Natural killer cell treated with Interleukin-12 subunit alpha and Interleukin-12 subunit beta and Interleukin-15 and Interleukin-18, amount 100 ng/mL, for 72 hours (primary cell): ENCODE measurements at places on chromosomes 13 and 19.

- no peak overlapping the region for H3K4me3 ChIP-seq
- H3K27ac ChIP-seq: no peak overlapping the region
- no peak for DNase-seq
- no peaks in the 10 kb centered on the region for H3K36me3 ChIP-seq
- no peaks in the 10 kb centered on the region for H3K4me1 ChIP-seq
These were observed 56.2 kb upstream of the RFC3 start for GRCh38 chr13:33761740-33762139.

- no peak overlapping the region for H3K27ac ChIP-seq
- no peaks in the 10 kb centered on the region for H3K4me1 ChIP-seq
- H3K36me3 ChIP-seq: peaks cover 4% of the 10 kb centered on the region
- DNase-seq: no peak
These were observed 755.6 kb upstream of the MIR17HG start for GRCh38 chr13:90591927-90592268.

DNA sequence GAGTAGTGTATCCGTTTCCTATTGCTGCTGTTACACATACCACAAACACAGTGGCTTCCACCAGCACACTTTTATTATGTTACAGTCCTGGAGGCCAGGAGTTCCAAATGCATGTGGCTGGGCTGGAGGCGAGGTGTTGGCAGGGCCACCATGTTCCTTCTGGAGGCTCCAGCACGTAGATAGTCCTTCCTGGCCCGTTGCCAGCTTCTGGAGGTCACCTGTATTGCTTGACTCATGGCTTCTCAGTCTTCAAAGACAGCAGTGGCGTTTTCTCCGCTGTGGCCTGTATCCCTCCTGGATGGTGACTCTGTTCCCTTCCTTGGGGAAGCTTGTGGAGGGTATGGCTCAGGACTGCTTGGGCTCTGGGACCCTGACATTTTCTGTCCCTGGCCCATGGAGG, 15.2 kb downstream of the ZNF473 start:
- H3K4me1 ChIP-seq: peaks cover 7% of the 10 kb centered on the region
- DNase-seq: no peak
- H3K4me3 ChIP-seq: no peak overlapping the region
- peaks cover 48% of the 10 kb centered on the region for H3K36me3 ChIP-seq
- H3K27ac ChIP-seq: no peak overlapping the region
- H3K27me3 ChIP-seq: no peaks in the 10 kb centered on the region

DNA sequence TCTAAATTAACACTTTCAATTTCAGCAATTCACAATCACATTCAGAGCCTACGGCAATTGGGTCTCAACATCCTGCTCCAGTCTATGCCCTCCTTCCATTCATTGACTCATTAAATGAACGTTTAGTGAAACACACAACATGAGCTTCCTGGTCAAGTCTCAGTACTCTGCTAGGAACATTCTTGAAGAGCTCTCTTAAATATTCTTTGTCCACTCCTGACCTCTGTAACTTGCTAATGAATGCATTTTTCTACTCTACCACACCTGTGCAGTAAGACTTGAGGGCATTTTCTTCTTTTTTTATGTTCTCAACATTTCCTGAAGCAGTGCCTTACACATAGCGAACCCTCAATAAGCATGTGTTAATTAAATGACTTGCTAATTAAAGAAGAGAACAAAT, 168.6 kb downstream of the OXGR1 start:
- H3K4me3 ChIP-seq: no peak overlapping the region
- no peaks in the 10 kb centered on the region for H3K4me1 ChIP-seq
- no peak overlapping the region for H3K27ac ChIP-seq
- no peaks in the 10 kb centered on the region for H3K36me3 ChIP-seq
- DNase-seq: no peak
- H3K27me3 ChIP-seq: no peaks in the 10 kb centered on the region

- DNase-seq: no peak
- peaks cover 22% of the 10 kb centered on the region for H3K27me3 ChIP-seq
- H3K36me3 ChIP-seq: no peaks in the 10 kb centered on the region
- no peak overlapping the region for H3K27ac ChIP-seq
- no peak overlapping the region for H3K4me3 ChIP-seq
These were observed 4.3 kb upstream of the DACH1 start for GRCh38 chr13:71871176-71871754.

GRCh38 chr13:67048084-67048820, 181.9 kb downstream of the PCDH9 start:
- H3K27ac ChIP-seq: no peak overlapping the region
- no peaks in the 10 kb centered on the region for H3K27me3 ChIP-seq
- no peaks in the 10 kb centered on the region for H3K4me1 ChIP-seq
- DNase-seq: no peak
- no peak overlapping the region for H3K4me3 ChIP-seq
- no peaks in the 10 kb centered on the region for H3K36me3 ChIP-seq

DNA sequence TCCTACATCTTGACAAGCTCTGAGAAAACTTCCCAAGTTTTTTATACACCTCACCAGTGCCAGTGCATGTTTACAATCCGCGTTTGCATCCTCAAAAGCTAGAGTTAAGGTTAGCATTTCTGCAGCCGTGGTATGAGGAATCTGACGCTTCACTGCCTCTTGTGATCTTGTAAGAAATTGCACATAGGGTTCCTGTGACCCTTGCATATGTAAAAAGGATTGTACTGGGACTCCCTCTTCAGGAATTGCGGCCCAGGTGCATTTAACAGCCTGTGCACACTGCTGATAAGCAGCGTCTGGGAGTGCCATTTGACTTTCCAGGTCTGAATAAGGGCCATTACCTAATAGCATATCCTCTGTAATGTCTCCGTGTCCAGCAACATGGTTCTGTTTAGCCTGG, 15.3 kb downstream of the FPR3 start:
- H3K36me3 ChIP-seq: peaks cover 5% of the 10 kb centered on the region
- H3K27me3 ChIP-seq: no peaks in the 10 kb centered on the region
- no peak overlapping the region for H3K4me3 ChIP-seq
- DNase-seq: no peak

GRCh38 chr13:112346173-112346898, 29.8 kb upstream of the SPACA7 start:
- H3K27me3 ChIP-seq: peaks cover 42% of the 10 kb centered on the region
- no peak for DNase-seq
- H3K4me3 ChIP-seq: no peak overlapping the region
- H3K27ac ChIP-seq: no peak overlapping the region

DNA sequence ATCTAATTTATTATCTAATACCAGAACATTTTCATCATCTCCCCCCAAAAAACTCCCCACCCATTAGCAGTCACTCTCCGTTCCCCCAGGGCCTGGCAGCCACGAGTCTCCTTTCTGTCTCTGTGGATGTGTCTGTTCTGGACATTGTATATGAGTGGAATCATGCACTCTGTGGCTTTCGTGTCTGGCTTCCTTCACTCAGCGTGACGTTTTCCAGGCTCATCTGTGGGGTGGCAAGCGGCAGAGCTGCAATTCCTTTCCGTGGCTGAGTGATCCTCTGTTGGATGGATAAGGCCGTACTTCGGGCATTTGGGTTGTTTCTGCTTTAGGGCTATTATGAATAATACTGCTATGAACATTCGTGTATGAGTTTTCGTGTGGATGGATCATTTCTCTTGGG, 3.1 kb downstream of the AP2S1 start:
- peaks cover 26% of the 10 kb centered on the region for H3K4me1 ChIP-seq
- no peak overlapping the region for H3K4me3 ChIP-seq
- DNase-seq: peak; percentile 2
- no peaks in the 10 kb centered on the region for H3K36me3 ChIP-seq
- H3K27me3 ChIP-seq: no peaks in the 10 kb centered on the region

- DNase-seq: peak; percentile 65
- H3K27me3 ChIP-seq: peaks cover 4% of the 10 kb centered on the region
- H3K27ac ChIP-seq: peak overlapping the region; percentile 96
- H3K4me3 ChIP-seq: peak overlapping the region; percentile 99
- peaks cover 33% of the 10 kb centered on the region for H3K4me1 ChIP-seq
These were observed 423 bp downstream of the LSM14A start for GRCh38 chr19:34172661-34173192.

DNA sequence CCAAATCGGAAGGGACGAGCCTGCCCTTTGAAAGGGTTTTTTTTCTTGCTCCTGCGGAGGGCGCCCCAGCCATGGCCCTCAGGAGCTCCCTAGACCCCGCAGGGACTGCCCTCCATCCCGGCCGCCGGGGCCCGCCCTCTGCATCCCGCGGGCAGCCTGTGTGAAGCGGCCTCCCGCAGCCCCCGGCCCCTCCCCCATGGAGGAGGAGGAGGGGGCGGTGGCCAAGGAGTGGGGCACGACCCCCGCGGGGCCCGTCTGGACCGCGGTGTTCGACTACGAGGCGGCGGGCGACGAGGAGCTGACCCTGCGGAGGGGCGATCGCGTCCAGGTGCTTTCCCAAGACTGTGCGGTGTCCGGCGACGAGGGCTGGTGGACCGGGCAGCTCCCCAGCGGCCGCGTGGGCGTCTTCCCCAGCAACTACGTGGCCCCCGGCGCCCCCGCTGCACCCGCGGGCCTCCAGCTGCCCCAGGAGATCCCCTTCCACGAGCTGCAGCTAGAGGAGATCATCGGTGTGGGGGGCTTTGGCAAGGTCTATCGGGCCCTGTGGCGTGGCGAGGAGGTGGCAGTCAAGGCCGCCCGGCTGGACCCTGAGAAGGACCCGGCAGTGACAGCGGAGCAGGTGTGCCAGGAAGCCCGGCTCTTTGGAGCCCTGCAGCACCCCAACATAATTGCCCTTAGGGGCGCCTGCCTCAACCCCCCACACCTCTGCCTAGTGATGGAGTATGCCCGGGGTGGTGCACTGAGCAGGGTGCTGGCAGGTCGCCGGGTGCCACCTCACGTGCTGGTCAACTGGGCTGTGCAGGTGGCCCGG, 815 bp downstream of the MAP3K10 start:
- no peaks in the 10 kb centered on the region for H3K27me3 ChIP-seq
- peak overlapping the region; percentile 36 for H3K4me3 ChIP-seq
- no peaks in the 10 kb centered on the region for H3K36me3 ChIP-seq
- no peak overlapping the region for H3K27ac ChIP-seq

DNA sequence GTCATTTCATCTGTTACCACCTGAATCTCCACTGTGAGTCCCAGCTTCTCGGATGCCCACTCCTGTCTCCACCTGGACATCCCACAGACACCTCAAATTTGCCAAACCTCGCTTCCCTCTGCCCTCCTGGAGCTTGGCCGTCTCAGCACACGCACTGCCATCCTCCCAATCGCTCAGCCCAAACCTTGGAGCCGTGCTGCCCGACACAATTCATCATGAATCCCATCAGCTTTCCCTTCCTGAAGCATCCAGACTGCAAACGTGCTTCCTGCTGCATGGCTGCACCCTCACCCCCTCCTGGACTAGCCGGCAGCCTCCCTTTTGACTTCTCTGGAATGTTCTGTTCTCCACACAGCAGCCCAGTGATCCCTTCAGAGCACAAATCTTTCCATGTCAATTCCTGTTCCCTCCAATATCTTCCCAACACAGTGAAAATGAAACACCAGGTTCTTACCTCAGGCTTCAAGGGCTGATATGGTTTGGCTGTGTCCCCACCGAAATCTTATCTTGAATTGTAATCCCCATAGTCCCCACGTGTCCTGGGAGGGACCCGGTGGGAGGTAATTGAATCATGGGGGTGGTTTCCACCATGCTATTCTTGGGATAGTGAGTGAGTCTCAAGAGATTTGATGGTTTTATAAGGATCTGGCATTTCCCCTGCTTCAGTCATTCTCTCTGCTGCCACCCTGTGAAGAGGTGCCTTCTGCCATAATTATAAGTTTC, 1.1 kb upstream of the PROZ start:
- H3K27ac ChIP-seq: no peak overlapping the region
- DNase-seq: no peak
- H3K27me3 ChIP-seq: peaks cover 7% of the 10 kb centered on the region
- peaks cover 8% of the 10 kb centered on the region for H3K36me3 ChIP-seq
- no peak overlapping the region for H3K4me3 ChIP-seq

DNA sequence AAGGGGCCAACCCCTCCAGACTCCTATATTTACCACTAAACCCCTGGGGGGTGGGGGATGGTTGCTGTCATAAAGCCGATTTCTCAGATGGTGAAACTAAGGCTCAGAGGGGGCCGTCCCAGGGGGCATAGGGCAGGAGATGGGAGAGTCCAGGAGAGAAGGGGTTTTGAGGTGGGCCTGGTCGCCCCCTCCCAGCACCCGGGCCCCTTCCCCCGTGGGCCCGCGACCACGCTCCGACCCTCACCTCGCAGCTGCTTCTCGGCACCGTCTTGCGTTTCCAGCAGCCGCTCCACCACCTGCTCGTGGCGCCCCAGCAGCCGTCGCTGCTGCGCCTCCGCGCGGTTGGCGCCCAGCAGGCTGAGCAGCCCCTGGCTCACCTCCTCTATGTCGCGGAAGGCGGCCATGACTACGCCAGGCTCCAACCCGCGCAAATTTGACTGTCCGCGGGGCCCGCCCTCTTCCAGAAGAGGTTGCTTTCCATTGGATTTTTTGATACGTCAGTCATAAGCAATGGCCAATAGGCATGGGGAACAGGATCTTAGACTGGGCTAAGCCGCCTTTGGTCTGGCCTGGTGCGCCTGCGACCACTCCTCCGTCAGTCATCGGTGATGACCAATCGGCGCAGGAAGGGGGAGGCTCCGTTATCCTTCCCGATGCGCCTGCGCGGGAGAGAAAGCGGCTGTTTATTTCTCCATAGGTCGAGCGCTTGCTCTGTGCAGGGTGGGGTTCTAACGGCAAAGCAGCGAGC, at the start of gene SPC24:
Gene SPC24, minus strand, starts transcription at position 410 of the 748 bp plus-strand sequence. Its CDS starts 6 bp downstream, at position 404.
- H3K36me3 ChIP-seq: no peaks in the 10 kb centered on the region
- peaks cover 12% of the 10 kb centered on the region for H3K4me1 ChIP-seq

- peak; percentile 61 for DNase-seq
- peaks cover 5% of the 10 kb centered on the region for H3K4me1 ChIP-seq
- H3K27ac ChIP-seq: no peak overlapping the region
- no peaks in the 10 kb centered on the region for H3K27me3 ChIP-seq
- no peak overlapping the region for H3K4me3 ChIP-seq
- H3K36me3 ChIP-seq: no peaks in the 10 kb centered on the region
These were observed 182.2 kb downstream of the KDM4B start for GRCh38 chr19:5150902-5151741.

- DNase-seq: peak; percentile 34
- no peaks in the 10 kb centered on the region for H3K36me3 ChIP-seq
- no peak overlapping the region for H3K27ac ChIP-seq
- no peak overlapping the region for H3K4me3 ChIP-seq
- no peaks in the 10 kb centered on the region for H3K27me3 ChIP-seq
- peaks cover 2% of the 10 kb centered on the region for H3K4me1 ChIP-seq
These were observed 74.0 kb downstream of the CEBPG start for GRCh38 chr19:33447336-33448158.

GRCh38 chr13:44651724-44652123, 75.6 kb upstream of the TSC22D1 start:
- no peak for DNase-seq
- H3K27me3 ChIP-seq: peaks cover 13% of the 10 kb centered on the region
- no peaks in the 10 kb centered on the region for H3K36me3 ChIP-seq

DNA sequence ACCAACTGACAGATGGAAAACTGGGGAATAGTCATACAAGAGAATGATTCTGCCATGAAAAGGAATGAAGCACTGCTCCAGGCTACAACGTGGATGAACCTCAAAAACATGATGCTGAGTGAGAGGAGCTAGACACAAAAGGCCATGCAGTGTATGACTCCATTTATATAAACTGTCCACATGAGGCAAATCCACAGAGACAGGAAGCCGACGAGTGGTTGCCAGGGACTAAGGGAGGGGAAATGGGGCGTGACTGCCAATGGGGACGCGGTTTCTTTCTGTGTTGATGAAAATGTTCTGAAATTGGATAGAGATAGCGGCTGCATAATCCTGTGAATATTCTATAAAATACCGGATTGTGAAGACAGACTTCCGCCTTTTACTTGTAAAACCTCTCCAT, 10.2 kb downstream of the SMIM7 start:
- no peak overlapping the region for H3K27ac ChIP-seq
- peaks cover 22% of the 10 kb centered on the region for H3K4me1 ChIP-seq
- DNase-seq: no peak
